COR-L47 (cell line): ENCODE measurements at places on chromosomes 2 and 18.

- DNase-seq = no peak
Observed at GRCh38 chr18:63257453-63257852, 62.1 kb downstream of the BCL2 start.

DNA sequence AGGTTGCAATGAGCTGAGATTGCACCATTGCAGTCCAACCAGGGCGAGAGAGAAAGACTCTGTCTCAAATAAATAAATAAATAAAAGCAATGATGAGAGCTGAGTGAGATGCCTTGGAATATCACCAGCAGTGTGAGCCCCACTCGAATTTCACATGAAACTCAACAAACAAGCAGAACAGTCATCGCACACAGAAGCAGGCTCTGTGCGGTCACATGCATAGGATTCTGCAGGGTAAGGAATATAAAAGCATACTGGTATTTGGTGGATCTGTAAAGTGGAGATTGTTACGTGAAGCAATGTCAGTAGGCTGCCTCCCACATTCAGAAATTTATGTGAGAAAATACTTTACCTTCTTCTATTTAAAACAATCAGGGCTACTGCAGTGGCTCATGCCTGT, 18.0 kb upstream of the AP1S3 start:
- no peak for DNase-seq

- no peak for DNase-seq
Observed at GRCh38 chr2:30625701-30626100, 178.7 kb downstream of the LCLAT1 start.

DNA sequence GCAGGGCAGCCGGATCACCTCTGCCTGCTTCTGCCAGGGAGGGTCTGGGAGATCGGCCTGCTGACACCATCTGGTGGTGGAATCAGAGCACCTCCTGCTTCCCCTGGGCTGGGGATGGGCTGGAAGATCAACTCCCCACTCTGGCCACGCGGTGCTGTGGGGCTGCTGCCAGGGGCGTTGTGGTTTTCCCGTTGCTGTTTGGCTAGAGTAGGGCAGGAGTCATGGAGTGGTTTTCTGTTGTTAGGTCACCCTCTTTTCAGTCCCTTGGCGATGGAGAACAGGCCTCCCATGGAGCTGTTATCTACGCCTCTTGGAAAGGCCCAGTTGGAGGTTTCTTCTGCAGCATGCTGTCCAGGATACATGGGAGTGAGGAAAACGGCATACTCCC, 15.2 kb downstream of the BCL2L11 start:
- DNase-seq = no peak

GRCh38 chr2:235966932-235967757, 201.0 kb downstream of the GBX2 start:
- DNase-seq = no peak
